ENCODE measurements at places on chromosomes 2 and 18.

- no peak for DNase-seq
Observed at GRCh38 chr18:67428158-67428557, 88.4 kb downstream of the DSEL start.

GRCh38 chr2:176085861-176086771 is 2.4 kb upstream of the EVX2 start:
- no peak for DNase-seq

DNA sequence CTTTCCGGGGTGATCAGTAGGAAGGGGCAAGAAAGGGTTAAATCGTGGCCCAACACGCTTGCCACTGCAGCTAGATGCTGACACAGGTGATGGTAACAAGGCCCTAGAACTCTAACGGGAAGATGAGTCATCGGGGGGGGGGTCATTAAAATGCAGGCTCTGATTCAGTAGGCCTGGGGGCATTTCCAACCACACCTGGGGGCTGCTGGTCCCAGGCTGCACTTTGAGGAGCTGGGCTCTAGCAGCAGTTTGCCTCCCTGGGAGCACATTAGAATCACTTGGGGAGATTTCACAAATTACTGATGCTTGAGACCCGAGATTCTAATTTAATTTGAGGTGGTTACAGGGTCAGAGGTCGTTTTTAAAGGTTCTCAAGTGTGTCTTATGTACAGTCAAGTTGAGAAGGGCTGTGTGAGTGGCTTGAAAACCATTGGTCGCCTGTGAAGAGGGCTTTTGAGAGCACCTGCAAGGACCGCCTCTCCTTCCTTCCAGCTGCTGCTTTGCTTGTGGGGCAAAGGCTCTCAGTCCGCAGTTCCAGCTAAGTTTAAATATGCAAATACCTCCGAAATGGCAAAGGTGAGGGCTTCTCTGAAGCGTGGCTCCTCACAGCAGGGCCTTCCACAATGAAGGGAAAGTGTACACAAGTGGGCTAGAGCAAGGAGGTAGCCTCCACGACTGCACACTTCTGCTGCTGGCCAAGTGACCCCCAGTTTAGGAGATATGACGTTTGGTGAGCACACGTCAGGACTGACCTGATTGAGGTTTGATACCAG is 128.0 kb upstream of the MSH6 start:
- DNase-seq, result no peak

GRCh38 chr18:74251297-74252038 is 40.3 kb downstream of the CYB5A start:
- no peak for DNase-seq

DNA sequence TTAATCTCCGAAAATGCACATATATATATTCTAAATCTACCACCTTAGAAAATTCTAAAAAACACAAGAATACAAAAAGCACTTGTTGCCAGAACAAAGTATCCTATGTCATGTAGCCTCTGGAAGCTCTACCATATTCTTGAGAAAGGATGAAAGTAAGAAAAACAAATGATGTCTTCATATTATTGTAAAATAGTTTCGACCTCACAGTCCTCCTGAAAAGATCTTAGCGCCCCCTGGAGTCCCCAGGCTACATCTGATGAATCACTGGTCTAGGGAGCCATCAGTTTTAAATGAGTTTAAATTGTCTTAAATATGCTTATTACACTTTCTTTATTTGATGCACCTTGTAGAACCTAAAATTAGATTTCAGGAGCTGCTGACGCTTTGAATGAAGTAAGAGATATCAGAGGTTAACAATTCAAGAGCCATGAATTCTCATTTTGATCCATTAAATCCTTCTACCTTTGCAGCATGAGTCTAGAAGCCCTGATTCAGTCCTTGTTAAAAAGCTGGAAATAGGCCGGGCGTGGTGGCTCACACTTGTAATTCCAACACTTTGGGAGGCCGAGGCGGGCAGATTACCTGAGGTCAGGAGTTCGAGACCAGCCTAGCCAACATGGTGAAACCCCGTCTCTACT is 138.8 kb downstream of the MCFD2 start:
- DNase-seq, result peak; percentile 26
